Progenitor cell of endocrine pancreas (in vitro differentiated cells): ENCODE measurements at places on chromosomes 7 and 10. TPM values are rescaled to one million over a fixed set of nuclear protein-coding genes. Genes with fewer than 3 reads are reported as not detected.

SUGCT gene
- total RNA-seq, result 5.7 and 6.2 TPM in 2 replicates

GRID1 gene
- 0.22 and 0.42 TPM in 2 replicates for total RNA-seq

DYNC1I1 gene
- total RNA-seq, result 1.6 and 2.6 TPM in 2 replicates

PARD3 gene
- total RNA-seq, result 78.7 and 85.3 TPM in 2 replicates

GRCh38 chr10:62856021-62856420 lies 39.9 kb upstream of the EGR2 start:
- no peak for DNase-seq
- H3K27me3 ChIP-seq, result no peaks in the 10 kb centered on the region
- no peak overlapping the region for H3K4me3 ChIP-seq

DNA sequence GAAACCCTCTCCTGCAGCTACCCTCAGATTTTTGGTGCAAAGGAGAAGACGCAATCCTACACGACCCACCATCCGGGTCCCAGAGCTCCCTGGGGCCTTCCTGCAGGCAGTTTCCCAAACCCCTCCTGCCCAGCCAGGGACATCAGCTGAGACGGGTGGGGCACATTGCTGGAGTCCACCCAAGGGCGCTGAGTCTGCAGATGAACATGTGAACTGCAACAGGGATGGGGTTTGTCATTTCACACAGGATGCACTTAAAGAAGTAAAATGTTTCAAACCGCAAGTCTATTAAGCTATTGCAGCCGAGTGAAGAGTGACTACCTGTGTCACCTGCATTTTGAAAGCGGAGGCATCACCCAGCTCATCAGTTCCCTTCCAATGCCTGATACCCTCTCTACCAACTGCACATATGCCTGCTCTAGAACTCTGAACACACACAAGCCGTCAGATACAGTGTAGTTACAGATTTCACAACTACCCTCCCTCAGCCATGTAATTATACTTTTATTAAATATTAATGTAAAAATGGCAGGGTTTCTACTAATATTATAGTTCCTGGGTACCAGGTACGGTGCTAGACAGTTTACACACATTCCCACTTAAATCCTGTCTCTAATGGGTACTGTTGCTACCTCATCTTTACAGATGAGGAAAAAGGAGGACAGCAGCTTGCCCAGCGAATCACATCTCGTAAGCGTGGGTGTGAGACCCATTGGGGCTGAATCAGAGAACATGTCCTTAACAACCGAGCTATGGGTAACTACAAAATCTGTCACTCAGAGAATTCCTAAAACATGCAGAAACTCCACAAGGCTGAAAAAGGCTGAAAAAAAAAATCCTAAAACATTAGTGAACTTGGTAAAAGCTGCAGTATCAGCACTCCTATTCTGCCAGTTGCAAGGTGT lies 71.2 kb downstream of the GRB10 start:
- DNase-seq, result no peak
- peaks cover 6% of the 10 kb centered on the region for H3K36me3 ChIP-seq

GRCh38 chr10:24606021-24606420 lies 117.7 kb downstream of the ARHGAP21 start:
- H3K27ac ChIP-seq, result no peak overlapping the region

GRCh38 chr10:71331736-71332135 lies 12.7 kb downstream of the SLC29A3 start:
- H3K36me3 ChIP-seq, result peaks cover 8% of the 10 kb centered on the region
- H3K4me1 ChIP-seq, result peaks cover 37% of the 10 kb centered on the region
- H3K27me3 ChIP-seq, result no peaks in the 10 kb centered on the region
- no peak overlapping the region for H3K27ac ChIP-seq
- no peak for DNase-seq

- H3K4me3 ChIP-seq, result no peak overlapping the region
- H3K4me1 ChIP-seq, result no peaks in the 10 kb centered on the region
- H3K27ac ChIP-seq, result no peak overlapping the region
- H3K27me3 ChIP-seq, result no peaks in the 10 kb centered on the region
These were observed 16.5 kb downstream of the MGMT start for GRCh38 chr10:129483430-129484010.

DNA sequence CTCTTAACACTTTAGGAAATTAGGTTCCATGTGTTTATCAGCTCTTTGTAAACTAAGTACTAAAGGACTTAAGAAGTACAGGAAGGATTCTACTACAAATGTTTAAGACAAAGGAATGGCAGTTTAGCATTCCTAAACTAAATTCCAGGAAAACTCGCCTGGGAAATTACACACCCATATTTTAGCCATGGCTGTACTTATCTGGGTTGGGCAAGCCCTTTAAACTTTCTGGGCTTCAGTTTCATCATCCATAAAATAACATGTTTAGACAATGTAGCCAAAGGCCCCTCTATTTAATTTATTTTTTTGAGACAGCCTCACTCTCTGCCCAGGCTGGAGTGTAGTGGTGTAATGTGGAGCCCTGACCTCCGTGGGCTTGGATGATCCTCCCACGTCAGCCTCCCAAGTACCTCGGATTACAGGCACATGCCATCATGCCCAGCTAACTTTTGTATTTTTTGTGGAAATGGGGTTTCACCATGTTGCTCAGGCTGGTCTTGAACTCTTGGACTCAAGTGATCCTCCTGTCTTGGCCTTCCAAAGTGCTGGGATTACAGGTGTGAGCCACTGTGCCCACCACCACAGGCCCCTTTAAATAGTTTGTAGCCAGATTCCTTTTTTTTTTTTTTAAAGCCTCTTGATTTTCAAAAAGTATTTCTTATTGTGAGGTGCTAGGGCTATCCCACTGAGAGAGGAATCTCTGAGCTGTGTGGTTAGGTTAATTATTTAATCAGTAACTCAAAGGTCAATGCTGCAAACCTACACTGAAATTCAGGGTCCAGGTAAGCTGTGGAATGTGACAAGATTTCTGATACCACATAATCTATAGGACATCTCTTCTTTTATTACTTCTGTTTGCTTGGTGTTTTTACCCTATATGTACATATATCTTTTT lies 32.1 kb downstream of the TMEM60 start:
- H3K36me3 ChIP-seq, result peaks cover 7% of the 10 kb centered on the region
- H3K27ac ChIP-seq, result peak overlapping the region; percentile 17
- H3K4me3 ChIP-seq, result peak overlapping the region; percentile 24
- no peaks in the 10 kb centered on the region for H3K27me3 ChIP-seq
- no peak for DNase-seq

- no peak overlapping the region for H3K27ac ChIP-seq
- no peak overlapping the region for H3K4me3 ChIP-seq
- peaks cover 49% of the 10 kb centered on the region for H3K4me1 ChIP-seq
- peaks cover 1% of the 10 kb centered on the region for H3K36me3 ChIP-seq
- DNase-seq, result no peak
These were observed 126.2 kb downstream of the PRPF18 start for GRCh38 chr10:13712837-13713581.

- no peak overlapping the region for H3K27ac ChIP-seq
- peaks cover 8% of the 10 kb centered on the region for H3K36me3 ChIP-seq
- no peak overlapping the region for H3K4me3 ChIP-seq
- H3K27me3 ChIP-seq, result no peaks in the 10 kb centered on the region
These were observed 126.5 kb downstream of the FANK1 start for GRCh38 chr10:126022841-126023240.

GRCh38 chr10:78491812-78492211 lies 458.1 kb downstream of the RPS24 start:
- peaks cover 1% of the 10 kb centered on the region for H3K36me3 ChIP-seq
- no peaks in the 10 kb centered on the region for H3K4me1 ChIP-seq
- H3K27me3 ChIP-seq, result no peaks in the 10 kb centered on the region
- no peak overlapping the region for H3K4me3 ChIP-seq
- no peak for DNase-seq

- H3K4me3 ChIP-seq, result no peak overlapping the region
- H3K27ac ChIP-seq, result no peak overlapping the region
- H3K36me3 ChIP-seq, result no peaks in the 10 kb centered on the region
- no peak for DNase-seq
- H3K27me3 ChIP-seq, result no peaks in the 10 kb centered on the region
- no peaks in the 10 kb centered on the region for H3K4me1 ChIP-seq
These were observed 136.0 kb upstream of the WDR11 start for GRCh38 chr10:120715171-120715570.

GRCh38 chr7:100435401-100436304 lies 644 bp downstream of the PPP1R35 start:
- H3K4me3 ChIP-seq, result peak overlapping the region; percentile 90
- H3K27me3 ChIP-seq, result no peaks in the 10 kb centered on the region
- H3K36me3 ChIP-seq, result peaks cover 10% of the 10 kb centered on the region
- DNase-seq, result peak; percentile 26
- H3K27ac ChIP-seq, result peak overlapping the region; percentile 91
- H3K4me1 ChIP-seq, result peaks cover 30% of the 10 kb centered on the region

DNA sequence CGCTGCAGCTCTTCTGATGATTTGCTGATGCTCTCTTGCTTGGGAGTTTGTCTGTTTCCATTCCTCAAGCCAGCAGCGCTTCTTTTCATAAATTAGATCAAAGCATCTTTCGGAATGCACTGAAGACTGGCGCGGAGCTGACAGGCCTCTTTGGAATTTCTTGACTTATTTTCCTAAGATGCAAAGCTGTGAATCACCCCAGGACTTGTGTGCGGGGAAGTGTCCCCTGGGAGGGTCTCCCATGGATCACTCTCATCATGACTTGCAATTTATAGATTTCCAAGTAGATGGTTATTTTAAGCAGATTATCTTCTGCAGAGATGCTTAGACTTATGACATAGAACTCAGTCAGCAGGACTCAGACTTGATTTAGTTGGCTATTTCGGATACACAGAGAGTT lies 467.2 kb downstream of the TCERG1L start:
- no peaks in the 10 kb centered on the region for H3K36me3 ChIP-seq
- no peaks in the 10 kb centered on the region for H3K27me3 ChIP-seq
- no peak overlapping the region for H3K4me3 ChIP-seq
- no peak for DNase-seq
- no peaks in the 10 kb centered on the region for H3K4me1 ChIP-seq

GRCh38 chr10:82738592-82738991 lies 863.6 kb downstream of the NRG3 start:
- peaks cover 19% of the 10 kb centered on the region for H3K4me1 ChIP-seq
- no peak for DNase-seq
- H3K27me3 ChIP-seq, result no peaks in the 10 kb centered on the region
- H3K27ac ChIP-seq, result peak overlapping the region; percentile 27

DNA sequence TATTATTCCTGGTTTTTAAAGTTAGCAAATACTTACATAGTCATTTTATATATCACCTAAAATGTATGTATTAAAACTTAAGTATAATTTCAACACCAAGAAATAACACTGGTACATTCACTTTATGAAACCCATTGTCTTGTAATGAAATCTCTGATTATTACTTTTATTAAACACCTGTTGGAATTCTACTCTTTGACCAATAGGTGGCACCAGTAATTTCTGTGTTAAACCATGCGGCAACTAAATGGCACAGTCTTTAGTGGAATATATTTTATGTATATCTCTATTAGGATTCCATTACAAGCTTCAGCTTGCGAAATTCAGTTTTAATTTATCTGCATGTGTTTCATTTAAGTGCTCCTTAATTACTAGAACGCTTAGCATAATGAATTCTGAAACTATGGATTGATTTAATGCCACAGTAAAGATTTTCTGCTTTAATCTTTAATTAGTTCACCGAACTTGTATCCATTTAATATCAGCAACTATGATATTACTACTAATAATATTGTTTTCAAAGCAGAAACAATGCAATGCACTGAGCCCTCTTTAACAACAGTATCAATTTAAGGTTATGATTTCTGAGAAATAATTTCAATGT lies 181.3 kb downstream of the MAGI2 start:
- H3K4me3 ChIP-seq, result no peak overlapping the region
- no peaks in the 10 kb centered on the region for H3K27me3 ChIP-seq
- H3K27ac ChIP-seq, result no peak overlapping the region

DNA sequence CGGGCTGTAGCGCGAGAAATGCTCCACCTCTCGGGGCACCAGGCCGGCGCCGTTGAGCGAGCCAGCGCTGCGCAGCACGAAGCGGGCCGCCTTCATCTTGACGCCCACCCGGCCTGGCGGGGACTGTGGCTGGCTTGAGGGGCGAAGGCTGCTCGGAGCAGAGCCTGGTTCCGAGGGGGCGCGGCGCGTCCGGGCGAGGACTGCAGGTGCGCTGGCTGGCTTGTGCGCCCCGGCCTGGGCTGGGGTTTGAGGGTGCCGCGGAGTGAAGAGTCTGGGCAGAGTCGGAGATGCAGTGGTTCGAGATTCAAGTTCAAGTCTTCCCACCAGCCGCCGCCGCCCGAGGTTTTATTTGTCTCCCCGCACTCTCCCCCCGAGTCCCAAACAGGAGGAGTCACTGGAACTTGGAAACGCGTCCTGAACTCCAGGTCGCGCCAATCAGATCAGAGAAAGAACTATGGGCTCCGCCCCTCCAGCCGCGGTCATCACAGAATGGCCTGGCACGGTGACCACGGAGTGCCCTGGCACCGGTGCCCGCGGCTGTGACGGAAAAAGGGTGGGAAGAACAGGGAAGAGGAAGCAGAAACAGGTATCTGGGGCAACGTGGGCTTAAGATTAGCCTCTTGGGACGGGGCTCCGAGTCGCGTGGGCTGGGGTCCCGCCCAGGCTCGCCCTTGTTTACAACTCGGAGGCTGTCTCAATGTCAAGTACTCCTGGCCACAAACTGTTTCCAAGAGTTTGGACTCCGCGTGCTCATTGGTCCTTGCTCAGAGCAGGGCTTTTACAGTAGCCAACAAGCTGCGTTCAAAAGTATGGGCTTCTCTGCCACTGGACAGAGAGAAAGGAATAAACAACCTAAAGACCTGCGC lies at the start of gene PDK4:
Gene PDK4 (minus strand): TSS at position 319 of the 866 bp plus-strand sequence. CDS start 223 bp downstream, at position 96.
- H3K27ac ChIP-seq, result peak within 1 kb of the TSS; percentile 95
- H3K4me1 ChIP-seq, result peaks cover 24% of the 10 kb centered on the region
- H3K4me3 ChIP-seq, result peak within 1 kb of the TSS; percentile 89
- H3K27me3 ChIP-seq, result no peaks in the 10 kb centered on the region

GRCh38 chr7:151051108-151051507 lies 2.8 kb downstream of the ASIC3 start:
- H3K4me1 ChIP-seq, result no peaks in the 10 kb centered on the region
- peak; percentile 75 for DNase-seq
- peaks cover 3% of the 10 kb centered on the region for H3K36me3 ChIP-seq
- H3K27me3 ChIP-seq, result peaks cover 23% of the 10 kb centered on the region
- no peak overlapping the region for H3K4me3 ChIP-seq
